ENCODE measurements at places on chromosomes 12 and 14. TPM values are rescaled to one million over a fixed set of nuclear protein-coding genes. Genes with fewer than 3 reads are reported as not detected.

- peak; percentile 24 for DNase-seq
These were observed 8.0 kb downstream of the ZBTB39 start for GRCh38 chr12:56998316-56998715.

DNA sequence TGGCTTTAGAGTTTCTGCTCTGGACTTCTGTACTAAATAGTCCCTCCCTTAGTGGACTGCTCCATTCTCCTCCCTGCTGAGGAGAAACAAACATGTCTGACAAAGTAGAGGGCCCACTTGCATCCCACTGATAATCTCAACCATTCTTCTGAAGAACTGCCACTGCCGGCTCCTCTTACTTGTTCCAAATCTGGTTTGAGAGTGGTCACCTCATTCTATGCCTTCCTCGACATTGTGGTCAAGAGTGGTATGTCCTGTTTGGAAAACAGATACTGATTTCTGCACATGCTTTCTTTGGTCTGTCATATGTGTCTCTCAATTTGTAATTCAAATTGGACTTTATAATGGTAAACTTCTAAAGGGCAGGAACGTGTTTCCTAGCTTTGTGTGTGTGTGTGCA, 36.3 kb upstream of the PLEKHA5 start:
- no peak for DNase-seq

- peak; percentile 74 for DNase-seq
These were observed at the start of gene OTX2 for GRCh38 chr14:56810147-56810719. OTX2 (minus strand) TSS chr14:56810479; CDS start chr14:56805456, 5,023 bp downstream.

DNA sequence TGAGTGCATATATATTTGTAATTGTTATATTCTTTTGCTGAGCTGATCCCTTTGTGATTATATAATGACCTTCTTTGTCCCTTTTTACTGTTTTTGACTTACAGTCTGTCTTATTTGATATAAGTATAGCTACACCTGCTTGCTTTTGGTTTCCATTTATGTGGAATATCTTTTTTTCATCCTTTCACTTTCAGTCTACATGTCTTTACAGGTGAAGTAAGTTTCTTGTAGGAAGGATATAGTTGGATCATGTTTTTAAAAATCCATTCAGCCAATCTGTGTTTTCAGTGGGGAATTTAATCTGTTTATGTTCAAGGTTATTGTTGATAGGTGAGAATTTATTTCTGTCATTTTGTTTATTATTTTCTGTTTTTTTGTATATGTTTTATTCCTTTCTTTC, 12.1 kb downstream of the GZMH start:
- DNase-seq, result no peak

DNA sequence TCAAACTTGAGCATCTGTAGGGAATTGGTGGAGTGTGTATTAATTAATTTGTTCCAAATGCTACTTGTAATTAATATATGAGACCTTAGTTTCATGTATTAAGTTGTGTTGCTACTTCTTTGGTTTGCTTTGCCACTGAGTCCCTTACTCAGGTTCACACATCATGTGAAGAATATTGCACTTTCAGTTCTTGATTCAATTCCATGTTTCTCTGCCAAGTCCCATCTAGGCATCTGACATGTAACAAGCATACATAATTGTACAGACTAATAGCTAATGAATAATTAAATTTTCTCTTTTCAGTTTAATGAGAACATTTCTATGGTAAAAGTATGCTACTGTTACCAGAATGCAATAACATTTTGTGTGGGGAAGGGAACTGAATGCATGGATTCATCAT, 640.0 kb downstream of the TMTC2 start:
- no peak for DNase-seq

DNA sequence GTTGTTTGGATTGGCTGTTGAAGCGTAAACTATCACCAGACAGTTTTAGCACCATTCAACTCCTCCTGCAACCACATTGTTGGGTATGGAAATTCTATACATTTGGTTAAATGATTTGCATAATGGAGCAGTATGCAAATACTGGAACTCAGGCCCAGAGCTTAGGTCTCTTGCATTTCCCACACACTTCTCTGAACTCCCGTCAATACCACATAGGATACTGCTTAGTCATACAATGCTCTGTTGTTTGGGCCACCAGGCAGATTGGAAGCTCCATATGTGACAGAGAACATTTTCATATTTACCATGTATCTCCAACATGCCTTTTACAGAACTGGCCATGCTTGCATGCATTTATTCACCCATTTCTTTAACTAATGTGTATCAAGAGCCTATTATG, 78.0 kb downstream of the IFNG start:
- DNase-seq, result no peak

DNA sequence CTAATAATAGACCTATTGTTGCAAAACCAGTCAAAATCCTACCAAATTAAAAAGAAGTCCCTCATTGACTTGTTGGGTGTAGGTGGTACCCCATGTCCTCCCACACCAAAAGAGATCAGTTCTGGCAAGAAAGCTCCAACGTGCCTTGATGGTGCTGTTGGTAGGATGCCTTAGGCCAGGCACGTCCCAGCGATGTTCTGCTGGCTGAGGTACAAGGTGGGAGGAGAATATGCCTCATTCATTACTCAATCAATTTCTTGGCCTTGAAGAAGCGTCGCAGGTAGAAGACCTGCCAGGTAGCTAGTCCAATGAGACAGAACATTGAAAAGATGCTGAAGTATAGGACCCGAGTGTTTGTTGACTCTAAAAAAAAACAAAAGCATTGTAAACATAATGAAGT, 7.8 kb upstream of the NEK9 start:
- no peak for DNase-seq

DNA sequence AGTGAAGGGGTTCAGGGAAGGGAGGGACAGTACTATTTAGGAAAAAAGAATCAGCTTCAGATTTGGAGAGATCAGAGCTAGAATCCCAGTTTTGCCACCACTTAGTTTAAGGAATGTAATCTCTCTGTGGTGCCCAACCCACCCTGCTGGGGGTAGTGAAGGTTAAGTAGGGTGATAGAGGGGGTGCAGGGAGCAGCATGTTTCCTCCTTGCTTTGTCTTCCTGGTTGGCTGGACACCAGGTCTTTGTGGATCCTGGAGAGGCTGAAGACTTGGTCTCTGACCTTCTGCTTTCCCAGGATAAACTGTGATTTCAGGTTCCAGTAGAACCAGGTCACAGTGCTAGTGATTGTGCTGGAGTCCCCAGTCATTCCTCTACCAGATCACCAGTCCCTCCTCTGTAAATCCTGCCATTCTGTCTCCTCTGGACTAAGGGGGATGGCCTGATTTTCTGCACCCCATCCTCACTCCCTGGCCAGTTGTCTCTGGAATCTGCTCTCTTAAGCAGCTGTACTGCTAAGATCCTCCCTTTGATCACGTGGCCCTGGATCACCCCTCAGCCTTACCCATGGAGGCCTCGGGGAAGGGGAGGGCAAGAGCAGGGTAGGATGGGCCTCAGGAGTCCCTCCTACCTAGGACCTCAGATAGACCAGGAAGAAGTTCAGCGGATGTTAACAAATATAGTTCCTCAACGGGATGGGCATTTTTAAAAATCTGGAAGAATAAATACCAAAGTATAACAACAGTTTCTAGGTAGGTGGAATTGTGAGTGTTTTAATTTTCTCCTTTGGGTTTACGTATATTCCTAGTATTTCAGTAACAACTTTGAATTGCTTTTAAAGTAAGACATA, 3.1 kb downstream of the MAP3K12 start:
- peak; percentile 90 for DNase-seq

DNA sequence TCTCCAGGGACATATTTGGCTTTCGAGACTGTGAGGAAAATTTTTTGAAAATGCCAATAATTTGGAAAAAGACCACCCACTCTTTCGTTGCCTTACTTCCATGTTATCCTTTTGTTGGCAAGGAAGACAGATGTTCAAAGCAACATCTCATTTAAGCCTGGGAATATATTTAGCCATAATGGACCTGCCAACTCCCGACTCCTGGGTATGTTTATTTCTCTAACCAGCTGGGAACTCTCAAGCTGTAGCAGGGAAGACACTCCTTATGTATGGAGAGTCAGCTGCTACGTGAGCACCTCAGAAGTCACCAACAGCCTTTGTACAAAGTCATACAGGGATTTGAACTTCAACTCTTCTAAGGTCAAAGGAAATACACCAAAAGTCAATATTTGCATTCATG, 96.5 kb upstream of the DAAM1 start:
- no peak for DNase-seq

- no peak for DNase-seq
These were observed 84.9 kb upstream of the PWP1 start for GRCh38 chr12:107600581-107601144.

- no peak for DNase-seq
These were observed 319.7 kb downstream of the MED13L start for GRCh38 chr12:115957686-115958290.

- DNase-seq, result peak; percentile 97
These were observed 38.2 kb downstream of the PLXNC1 start for GRCh38 chr12:94186278-94187241.

- DNase-seq, result no peak
These were observed 148.6 kb upstream of the TMEM260 start for GRCh38 chr14:56431013-56431412.

- DNase-seq, result peak; percentile 18
These were observed 140.9 kb downstream of the TBX5 start for GRCh38 chr12:114265036-114265435.

DNA sequence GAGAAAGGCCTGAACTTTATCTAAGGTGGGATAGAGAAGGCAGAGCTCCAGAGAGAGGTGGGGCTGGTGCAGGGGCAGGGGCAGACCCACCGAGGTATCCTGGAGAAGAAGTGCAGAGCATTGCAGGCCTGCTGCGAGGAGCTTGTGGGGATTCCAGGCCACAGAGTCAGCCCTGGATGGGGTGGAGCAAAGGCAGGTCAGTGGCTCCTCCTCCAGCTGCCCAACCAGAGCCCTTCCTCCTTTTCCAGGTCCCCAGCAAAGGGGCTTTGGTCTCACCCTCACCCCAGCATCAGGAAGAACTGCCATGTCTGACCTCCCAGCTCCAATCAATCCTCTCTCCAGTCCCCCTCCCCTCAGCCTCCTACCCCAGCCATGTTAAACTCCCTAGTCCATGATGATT, 19.8 kb upstream of the ZNF740 start:
- DNase-seq, result no peak

DNA sequence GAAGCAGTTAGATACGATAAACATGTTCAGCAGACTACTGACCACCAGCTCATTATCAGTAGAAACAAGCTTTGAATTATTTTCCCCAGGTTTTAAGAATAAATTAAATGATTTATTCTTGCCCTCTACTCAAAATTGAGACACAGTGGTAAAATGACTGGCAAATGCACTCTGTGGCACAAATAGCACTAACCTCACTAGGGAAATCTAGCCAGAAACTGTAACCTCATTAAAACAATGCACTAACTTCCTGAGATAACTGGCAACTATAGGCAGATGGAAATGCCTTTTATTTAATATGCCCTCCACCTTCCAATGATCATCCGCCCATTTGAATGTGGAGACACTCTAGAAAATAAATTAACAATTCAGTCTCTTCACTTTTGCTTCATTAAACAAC, 33.2 kb downstream of the CPNE8 start:
- DNase-seq, result no peak

GRCh38 chr14:92223025-92223424, 99.9 kb upstream of the SLC24A4 start:
- DNase-seq, result no peak

GRCh38 chr12:125330645-125331341, 265.6 kb downstream of the AACS start:
- peak; percentile 98 for DNase-seq

- no peak for DNase-seq
These were observed 95.8 kb downstream of the ITPK1 start for GRCh38 chr14:93019970-93020369.

DNA sequence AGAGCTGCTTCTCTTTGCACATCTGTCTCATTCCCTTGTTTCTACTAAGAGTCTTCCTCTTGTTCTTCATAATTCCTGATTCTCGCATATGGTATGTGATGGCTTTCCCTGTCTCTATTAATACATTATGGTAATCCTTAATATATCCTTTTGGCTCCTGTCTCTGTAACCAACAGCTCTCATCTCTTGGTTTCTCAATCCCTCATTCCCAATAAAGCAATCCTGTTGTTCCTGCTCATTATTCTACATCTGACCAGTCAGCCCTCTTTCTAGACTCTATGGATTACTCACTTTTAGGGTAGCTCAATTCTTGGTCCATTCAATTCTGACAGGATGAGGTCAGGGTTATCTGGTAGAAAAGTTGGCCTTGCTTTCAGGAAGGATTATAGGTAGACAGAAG, 349.9 kb downstream of the LRIG3 start:
- DNase-seq, result no peak

- DNase-seq, result no peak
These were observed 95.7 kb downstream of the SCN8A start for GRCh38 chr12:51686727-51687126.

DNA sequence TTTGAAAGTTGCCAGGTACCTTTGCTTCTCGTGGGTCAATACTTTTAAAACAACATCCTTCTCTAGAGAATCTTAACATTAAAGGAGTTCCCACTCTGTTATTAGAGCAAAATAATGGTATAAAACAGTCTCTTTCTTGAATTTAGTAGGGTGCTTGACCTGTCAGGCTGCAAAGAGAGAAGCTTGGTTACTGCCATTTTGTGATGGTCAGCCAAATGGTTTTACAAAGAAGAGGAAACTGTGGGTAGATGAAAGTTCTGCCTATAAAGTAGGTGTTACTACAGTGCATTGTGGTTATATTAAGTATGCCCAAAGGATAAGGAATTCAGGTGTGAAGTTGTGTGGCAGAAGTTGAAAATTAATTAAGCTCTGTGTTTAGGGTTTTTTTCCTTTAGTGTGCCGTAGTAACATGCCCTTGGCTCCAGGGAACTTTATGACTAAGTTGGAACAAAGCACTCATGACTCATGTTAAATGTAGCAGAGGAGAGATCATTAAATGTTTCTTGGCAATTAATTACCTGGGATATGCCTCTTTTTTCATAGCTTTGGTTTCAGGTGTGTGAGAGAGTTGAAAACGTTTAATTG, 354.0 kb upstream of the KITLG start:
- DNase-seq, result no peak

DNA sequence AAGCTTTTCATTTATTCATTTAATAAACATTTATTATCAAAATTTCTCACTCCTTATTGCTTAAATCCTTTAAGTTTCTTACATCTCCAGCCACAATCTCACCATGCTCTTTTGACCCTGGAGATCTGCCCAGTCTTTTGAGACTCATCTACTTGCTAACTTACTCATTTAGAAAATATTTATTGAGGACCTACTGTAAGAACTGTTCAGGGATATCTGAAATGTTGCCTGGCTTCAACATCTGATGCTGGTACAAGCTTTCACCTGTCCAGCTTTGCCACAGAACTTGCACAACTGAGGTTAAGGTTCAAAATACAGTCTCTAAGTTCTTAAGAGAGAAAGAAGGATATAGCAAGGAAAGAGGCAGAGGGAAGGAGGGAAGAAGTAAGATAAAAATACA, 17.5 kb upstream of the GXYLT1 start:
- DNase-seq, result no peak

GRCh38 chr12:6533653-6533922, 729 bp upstream of the GAPDH start:
- no peak for DNase-seq

ACSM4 gene
- total RNA-seq, result 13.9 TPM

RAPGEF3 gene
- 11.4 TPM for total RNA-seq

CCDC63 gene
- 2.9 TPM for total RNA-seq

PIANP gene
- 2.6 TPM for total RNA-seq

LRP1-AS gene
- not detected for total RNA-seq

KRT73 gene
- total RNA-seq, result not detected

CCDC197 gene
- not detected for total RNA-seq

USP44 gene
- total RNA-seq, result 8.7 TPM

FGF23 gene
- total RNA-seq, result 0.48 TPM

ARMH4 gene
- total RNA-seq, result 30.7 TPM

SPTB gene
- total RNA-seq, result 0.94 TPM

NPFF gene
- not detected for total RNA-seq

KRT80 gene
- 0.09 TPM for total RNA-seq
